Stimulated activated CD8-positive, alpha-beta memory T cell treated with anti-CD3 and anti-CD28 coated beads, Interleukin-4, amount 100 ng/mL, for 1 hour (primary cell): ENCODE measurements at places on chromosomes 4 and X.

DNA sequence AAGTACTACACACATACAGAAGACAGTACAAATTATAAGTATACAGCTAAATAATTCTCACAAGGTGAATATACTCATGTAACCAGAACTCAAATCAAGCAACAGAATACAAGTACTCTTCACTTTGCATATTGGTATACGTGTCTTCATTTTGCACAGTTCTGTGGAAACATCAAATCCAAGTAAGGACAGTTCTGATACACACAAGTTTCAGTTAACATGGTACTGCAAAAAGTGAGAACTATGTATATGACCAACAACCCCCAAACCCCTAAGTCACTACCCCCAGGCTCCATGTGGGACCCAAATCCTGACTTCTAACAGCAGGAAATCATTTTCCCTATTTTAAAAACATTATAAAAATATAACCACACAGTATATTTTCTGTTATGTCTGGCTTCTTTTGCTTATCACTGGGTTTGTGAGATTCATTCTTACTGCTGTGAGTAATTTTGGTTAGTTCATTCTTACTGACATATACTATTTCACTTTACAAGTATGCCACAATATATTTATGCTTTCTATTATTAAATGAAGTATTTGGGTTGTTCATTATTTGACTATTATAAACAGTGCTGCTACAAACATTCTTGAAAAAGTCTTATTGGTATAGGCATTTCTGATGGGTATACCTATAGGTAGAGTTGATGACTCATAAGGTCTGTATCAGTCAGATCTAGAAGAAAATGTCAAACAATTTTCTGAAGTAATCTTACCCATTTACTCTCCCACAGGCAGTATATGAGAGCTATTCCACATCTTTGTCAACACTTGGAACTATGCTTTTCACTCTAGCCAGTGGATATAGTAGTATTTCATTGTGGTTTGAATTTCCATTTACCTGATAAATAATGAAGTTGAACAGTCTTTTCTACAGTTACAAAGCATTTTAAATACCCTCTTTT lies 47.0 kb downstream of the SCLT1 start:
- no peak for DNase-seq

DNA sequence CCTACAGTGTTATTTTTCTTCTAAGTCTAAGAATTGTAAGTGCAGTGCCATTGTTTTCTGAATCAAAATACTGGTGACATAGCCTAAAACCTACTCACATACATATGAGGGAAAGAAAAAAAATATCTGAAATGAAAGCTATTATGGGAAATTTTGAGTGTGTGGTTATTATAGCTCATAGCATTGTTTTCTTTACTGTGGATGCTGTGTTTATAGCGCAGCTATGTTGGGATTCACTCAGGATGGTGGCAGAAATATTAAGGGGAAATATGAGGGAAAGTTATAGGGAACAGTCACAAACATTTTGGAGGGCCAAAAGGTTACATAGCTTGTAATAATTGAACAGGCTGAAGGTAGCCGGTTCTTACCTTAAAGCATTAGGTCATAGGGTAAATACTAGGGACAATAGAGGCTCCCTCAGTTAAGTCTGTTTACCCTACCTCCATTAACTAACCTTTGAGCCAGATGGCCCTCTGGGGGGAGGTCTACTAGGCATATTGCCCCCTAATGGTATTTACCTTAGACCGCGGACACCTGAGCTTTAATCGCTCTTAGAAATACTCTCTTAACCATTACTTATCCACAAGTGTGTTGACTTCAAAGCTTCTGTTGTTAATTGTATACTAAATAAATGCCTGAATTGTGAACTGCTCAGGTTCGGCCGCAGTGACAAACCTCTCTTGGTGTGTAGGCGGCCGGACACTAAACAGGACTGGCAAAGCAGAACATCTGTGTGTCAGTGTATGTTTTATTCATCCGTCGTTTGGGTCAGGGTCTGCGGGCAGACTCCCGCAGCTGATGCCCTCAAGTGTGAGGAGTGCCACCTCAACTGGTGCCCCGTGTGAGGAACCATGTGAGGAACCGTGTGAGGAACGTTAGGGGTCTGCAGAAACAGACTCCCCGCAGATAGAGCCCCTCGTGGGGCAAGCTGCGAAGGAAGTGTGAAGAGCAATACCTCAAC lies 21.3 kb upstream of the SULT1B1 start:
- no peak for DNase-seq

GRCh38 chrX:109679820-109680219 lies 53.2 kb downstream of the ACSL4 start:
- no peak for DNase-seq

- DNase-seq: no peak
These were observed 42.0 kb upstream of the MTMR8 start for GRCh38 chrX:64437218-64437617.

DNA sequence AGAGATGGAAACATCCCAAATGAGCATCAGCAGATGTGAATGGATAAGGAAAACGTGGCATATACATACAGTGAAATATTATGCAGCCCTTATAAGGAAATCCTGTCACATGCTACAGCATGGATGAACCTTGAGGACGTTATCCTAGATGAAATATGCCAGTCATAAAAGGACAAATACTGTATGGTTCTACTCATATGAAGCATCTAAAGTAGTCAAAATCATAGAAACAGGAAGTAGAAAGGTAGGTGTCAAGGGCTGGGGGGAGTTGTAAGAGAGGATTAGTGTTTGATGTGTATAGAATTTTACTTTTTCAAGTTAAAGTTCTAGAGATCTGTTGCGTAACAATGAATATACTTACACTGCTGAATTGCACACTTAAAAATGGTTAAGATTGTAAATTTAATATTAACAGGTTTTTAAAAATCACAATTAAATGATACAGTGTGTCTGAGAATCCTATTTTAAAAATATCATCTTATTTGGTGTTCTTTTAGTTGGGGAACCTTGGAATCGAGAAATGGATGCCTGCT lies 58.5 kb downstream of the KDM6A start:
- DNase-seq: no peak

DNA sequence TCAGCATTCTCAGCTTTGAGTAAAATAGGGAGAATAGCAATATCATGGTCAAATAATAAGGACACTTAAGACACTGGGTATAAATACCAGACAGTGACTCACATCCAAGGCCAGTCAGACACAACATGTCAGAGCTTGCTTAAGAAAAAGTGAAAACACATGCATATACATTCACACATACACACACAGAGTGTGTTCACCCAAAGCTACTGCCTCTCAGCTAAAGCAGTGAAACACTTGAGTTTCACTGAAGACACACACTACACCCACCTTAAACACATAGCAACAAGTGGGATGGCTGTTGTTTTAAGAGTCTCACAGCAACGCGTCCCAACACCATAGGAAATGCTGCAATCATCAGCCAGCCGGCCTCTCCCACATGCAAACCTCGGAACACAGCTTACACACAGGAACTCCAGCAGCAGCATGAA lies 14.4 kb downstream of the SHROOM4 start:
- no peak for DNase-seq

DNA sequence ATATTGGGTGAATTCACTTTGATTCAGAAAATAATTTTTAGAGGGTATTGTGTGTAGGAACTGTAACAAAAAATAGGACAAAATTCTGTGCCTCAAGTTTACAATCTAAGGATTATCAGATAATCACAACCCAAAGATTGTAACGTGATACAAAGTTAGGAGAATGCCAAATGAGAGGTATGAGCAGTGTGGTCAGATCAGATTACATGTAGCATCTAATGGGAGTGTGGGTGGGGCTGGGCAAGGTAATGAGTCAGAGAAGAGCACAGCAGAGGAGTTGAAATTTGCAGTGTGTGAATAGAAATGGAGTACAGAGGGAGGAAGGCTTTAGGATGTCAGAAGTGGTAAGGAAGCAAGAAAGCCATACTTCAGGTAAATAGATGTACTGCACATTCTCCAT lies 103.4 kb upstream of the TEX13A start:
- no peak for DNase-seq

- no peak for DNase-seq
These were observed 71.2 kb upstream of the PRSS48 start for GRCh38 chr4:151205722-151206121.

- DNase-seq: no peak
These were observed 8.2 kb upstream of the ZRSR2 start for GRCh38 chrX:15781961-15782699.

GRCh38 chr4:142559986-142560385 lies 286.1 kb downstream of the INPP4B start:
- no peak for DNase-seq

DNA sequence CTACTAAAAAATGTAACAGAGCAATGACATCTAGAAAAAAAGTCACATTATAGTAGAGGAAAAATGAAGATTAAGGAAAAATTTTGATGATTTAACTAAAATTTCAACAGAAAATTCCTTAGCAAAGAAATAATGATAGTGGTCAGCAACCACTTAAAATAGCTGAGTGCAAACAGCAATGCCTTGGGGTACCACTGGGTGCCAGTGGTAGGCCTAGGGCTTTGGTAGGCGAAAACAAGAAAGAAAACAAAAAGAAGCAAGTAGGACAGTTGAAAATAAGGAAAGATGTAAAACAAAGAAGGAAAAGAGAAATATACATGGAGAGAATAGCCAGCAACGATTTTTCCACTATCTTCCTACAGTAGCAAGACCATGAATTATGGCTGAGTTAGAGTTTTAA lies 313.5 kb upstream of the IRS4 start:
- DNase-seq: no peak
